Stimulated activated naive CD8-positive, alpha-beta T cell treated with anti-CD3 and anti-CD28 coated beads, Interleukin-15, Interleukin-2, amounts not matched to agents 100 U/mL and 50 U/mL, for 24 hours (primary cell): ENCODE measurements at places on chromosomes 16 and 17.

GRCh38 chr16:87206646-87207451 is 110.3 kb downstream of the C16orf95 start:
- no peak for DNase-seq

DNA sequence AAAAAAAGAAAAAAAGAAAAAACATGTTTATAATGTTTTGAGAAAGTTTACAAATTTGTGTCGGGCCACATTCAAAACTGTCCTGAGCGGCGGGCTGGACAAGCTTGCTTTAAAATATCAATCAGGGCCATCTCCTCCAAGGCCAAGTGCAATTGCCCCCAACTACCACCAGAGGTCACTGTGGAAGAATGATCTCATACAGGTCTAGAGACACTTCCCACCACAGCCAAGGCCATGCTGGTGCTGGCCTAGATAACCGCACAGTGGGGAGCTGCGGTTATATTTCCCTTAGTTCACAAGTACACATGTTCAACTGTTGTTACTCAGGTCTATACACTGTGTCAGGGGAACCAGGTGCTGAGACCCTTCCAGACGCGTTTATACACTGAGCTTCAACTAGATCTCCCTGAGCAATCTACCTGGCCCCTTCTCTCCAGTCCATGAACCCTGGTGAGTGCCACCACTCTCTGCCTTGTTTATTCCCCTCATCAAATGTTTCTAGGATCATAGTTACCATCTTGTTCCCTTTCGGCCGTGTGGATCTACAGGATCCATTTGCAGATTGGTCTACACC is 83.8 kb upstream of the CCL2 start:
- DNase-seq = peak; percentile 49

- DNase-seq = no peak
These were observed 70.7 kb downstream of the CMIP start for GRCh38 chr16:81515281-81515680.

DNA sequence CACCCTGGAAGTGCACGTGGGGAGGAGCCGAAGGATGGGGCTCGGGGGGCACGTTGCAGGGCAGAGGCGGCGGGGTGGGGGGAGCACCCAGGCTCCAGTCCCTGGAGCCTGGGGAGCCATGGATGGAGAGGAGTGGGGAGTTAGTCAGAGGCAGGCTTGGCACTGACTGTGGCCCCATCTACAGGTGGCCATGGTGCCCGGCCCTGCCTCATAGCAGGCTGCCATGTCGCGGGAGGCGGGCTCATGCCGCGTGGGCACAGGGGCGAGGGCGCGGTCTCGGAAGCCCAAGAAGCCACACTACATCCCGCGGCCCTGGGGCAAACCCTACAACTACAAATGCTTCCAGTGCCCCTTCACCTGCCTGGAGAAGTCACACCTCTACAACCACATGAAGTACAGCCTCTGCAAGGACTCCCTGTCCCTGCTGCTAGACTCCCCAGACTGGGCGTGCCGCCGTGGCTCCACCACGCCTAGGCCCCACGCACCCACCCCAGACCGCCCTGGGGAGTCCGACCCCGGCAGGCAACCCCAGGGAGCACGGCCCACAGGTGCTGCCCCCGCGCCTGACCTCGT is 3.0 kb downstream of the PRR35 start:
- DNase-seq = no peak

GRCh38 chr17:3639981-3640596 is 3.5 kb downstream of the CTNS start:
- peak; percentile 52 for DNase-seq

DNA sequence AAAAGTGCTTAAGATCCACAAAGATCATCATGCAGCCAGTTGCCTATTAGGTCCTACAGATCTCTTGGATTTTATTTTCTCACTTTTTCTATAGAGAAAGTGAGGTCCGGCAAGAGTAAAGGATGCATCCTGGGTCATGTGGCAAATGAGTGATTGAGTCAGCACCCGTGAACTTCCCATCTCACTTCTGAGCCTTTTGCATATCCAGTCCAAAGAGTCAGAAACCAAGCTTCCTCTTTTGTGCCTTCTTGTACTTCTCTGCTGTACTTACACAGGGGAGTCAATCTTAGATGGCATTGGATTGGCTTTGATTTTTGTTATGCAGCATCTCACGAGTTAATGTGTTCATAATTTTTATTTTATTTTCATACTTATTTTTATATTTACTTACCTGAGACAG is 114.2 kb upstream of the IRX5 start:
- no peak for DNase-seq

DNA sequence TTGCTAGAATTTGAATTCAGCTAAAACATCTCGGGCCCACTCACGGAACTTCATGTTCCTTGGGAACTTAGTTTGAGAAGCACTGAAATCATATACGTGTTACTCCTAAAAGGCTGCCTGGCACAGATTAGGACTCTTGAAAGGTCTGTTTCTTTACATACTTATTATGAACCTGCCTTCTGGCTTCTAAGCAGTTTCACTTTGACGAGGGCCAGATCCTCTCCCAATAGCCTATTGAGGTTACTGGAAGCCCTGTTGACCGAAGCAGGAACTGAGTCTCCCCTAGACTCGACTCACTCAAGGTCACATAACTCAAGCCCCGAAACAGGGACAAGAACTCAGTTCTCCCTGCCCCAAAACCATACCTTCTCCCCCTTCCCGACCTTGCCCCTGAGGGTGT is 121.9 kb upstream of the PLCG2 start:
- no peak for DNase-seq

GRCh38 chr16:86902656-86903001 is 324.3 kb downstream of the FOXL1 start:
- DNase-seq = no peak

- no peak for DNase-seq
These were observed 19.4 kb upstream of the SUPT4H1 start for GRCh38 chr17:58371300-58371950.

DNA sequence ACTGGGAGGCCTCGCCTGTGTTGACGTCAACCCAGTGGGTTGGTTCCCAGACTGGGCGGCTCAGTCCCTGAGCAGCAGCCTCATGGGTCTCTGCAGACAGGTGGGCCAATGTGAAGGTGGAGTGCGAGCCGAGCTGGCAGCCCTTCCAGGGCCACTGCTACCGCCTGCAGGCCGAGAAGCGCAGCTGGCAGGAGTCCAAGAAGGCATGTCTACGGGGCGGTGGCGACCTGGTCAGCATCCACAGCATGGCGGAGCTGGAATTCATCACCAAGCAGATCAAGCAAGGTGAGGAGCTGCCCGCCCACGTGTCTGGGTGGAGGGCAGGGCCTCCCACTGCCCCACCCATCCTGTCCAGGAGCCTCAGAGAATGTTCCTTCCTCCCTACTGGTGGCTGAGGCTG is 44.1 kb downstream of the MRC2 start:
- DNase-seq = no peak

DNA sequence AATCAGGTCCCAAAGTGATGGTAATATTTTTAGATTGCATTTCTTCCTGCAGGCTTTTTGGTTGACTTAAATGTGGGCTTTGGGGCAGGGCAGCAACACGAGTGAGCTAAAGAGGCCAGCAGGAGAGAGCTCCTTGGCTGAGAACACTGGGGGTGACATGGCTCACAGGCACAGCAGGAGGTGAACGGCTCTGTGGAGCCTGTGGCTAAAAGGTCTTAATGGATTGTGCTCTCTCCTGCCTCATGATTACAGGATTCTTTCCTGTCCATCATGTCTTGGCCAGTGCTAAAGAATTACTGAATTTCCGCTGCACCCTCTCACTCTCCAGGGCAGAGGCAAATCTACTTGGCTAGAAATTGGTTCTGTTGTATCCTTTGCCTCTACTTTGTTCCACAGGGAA is 366.6 kb downstream of the HS3ST4 start:
- no peak for DNase-seq

DNA sequence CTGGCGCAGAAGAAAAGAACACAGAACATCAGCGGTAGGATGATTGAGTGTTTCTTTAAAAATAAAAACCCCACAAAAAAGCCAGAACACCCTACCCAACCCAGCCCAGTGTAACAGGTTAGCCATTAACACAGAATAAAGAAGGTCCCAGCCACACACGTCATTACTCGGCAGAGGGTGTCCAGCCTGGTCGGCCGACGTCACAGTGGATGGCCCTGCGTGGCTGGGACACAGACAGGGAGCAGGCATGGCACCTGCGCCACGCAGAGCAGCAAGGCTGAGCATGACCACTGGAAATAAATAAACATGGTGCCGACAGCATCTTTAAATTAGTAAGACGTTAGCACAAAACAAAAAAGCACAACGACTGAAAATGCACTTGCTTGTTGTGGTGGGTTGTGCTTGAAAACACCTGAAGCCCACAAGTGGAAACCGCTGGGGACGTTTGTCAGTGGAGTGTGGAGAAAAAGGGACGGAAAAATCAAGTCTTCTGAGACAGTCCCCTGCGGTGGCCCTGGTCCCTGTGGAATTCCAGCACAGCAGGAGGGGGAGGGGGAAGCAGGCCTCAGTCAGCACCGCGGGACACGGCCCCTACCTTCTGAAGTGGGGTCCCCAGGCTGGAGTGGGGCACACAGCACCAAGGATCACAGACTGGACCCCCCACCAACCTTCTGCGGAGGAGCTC is 39.2 kb downstream of the SLC7A5 start:
- no peak for DNase-seq

GRCh38 chr16:13611596-13611995 is 308.4 kb upstream of the ERCC4 start:
- no peak for DNase-seq

GRCh38 chr17:80109713-80110446 is 8.5 kb downstream of the GAA start:
- DNase-seq = no peak

- no peak for DNase-seq
These were observed 34.7 kb downstream of the BAHCC1 start for GRCh38 chr17:81429821-81430551.

DNA sequence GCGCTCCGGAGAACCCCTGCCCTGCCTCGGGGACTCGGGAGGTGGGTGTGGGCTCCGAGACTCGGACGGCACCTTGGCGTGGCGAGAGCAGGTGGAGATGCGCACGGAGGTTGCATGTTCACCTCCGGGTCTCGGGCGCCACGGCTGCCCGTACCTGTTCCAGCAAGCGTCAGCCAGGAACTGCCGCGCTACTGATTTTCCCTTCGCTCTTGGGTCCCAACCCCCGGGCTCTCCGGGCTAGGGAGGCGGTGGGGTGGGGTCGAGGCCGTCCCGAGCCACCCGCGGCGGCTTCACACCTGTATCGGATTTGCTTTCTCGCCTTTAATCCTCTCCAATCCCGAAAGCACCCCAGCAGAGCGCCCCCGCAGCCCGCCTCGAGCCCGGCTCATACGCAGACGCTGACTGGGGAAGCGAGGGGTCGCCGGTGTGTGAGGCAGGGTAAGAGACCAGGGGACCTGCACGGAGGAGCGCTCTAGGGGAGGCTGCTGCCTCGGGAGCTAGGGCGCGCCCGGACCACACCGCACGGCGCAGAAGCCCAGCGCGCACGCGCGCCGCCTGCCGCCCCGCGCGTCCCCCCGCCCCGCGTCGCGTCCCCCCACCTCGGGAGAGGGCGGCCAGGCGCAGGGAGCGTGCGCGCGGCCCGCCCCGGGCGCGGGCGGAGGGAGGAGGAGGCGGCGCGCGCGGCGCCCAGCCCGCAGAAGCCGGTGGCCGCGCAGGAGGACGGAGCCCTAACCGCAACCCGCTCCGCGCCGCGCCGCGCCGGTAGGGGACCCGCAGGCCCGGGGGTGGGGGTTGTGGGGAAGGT is at the start of gene DUSP14:
DUSP14 (plus strand) TSS at position 695 of the 805 bp plus-strand sequence. CDS start 22,382 bp downstream, outside the sequence.
- DNase-seq = peak; percentile 84

- no peak for DNase-seq
These were observed 394.0 kb downstream of the KCNJ2 start for GRCh38 chr17:70563281-70563820.

DNA sequence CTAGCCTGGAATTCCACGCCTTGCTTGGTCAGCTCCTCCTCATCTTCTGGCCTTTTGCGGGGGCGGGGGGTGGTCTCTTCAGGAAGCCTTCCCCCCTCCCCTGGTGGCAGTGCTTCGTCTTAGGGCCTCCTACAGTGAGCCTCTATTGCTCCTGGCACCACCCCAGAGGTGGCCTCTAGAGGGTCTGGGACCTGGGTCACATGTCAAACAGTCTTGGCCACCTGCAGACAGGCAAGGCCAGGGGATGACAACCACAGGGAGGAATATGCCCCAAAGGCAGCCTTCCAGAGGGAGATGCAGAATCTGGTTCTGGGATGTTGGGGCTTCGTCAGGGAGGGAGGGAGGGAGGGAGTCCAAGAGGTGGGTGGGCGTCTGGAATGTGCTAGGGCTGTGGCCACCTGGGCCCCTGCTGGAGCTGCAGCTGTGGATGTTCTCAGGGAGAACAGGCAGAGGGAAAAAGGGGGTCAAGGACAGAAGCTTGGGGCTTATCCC is 50.6 kb downstream of the SMPD3 start:
- no peak for DNase-seq

DNA sequence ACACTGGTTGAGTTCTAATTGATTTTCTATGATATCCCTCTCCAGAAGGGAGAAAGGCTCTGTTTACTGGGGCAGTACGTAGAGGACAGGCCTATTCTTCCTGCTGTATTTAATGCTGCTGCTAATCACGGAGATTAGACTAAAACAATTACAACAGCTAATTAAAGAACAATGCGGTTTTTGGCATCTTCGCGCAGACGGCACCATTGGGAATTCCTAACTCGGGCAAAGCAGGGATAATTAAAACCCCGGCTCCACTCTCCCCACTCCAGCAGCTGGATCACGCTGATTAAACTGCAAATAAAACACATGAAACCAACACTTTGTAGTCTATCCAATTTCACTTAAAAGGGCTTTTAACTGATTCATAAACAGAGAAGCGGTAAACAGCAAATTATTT is 147.6 kb downstream of the XYLT1 start:
- DNase-seq = no peak

- DNase-seq = no peak
These were observed 3.5 kb downstream of the MED1 start for GRCh38 chr17:39447561-39447960.

DNA sequence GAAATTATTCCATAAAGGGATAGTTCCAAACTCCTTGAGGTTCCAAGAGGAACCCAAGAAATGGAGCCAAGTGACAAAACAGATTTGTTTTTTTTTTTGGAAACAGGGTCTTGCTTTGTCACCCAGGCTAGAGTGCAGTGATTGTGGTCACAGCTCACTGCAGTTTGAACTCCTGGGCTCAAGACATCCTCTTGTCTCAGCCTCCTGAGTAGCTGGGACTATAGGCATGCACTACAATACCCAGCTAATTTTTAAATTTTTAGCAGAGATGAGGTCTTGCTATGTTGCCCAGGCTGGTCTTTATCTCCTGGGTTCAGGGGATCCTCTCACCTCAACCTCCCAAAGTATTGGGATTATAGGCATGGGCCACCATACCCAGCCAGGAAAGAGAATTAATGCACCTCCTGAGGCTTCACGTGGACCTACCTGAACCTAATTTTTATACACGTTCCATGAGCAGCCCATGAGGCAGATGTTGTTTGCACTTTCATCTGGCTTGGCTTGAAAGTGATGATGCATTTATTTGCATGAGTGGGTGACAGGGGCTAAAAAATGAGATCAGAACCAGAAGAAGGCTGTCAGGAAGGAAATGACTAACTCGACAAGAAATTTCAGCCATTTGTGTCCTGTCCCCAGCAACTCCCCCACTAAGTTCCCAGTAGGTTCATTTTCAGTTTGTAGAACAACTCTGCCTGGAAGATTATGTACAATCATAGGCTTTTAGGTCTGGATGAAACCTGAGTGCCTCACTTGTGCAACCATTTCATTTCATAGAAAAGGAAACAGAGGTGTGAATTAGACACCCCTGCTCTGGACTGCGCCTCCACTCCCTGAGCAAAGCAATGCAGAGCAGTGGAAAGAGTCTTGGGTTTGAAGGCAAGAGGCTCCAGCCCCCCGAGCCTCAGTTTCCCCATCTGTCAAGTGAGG is 10.3 kb upstream of the IRF8 start:
- DNase-seq = no peak
